ENCODE measurements at places on chromosomes 16 and 17.

- DNase-seq = no peak
Measured at GRCh38 chr16:50276801-50277555, 10.6 kb downstream of the ADCY7 start.

- no peak for DNase-seq
Measured at GRCh38 chr16:66091471-66091891, 275.0 kb upstream of the CDH5 start.

GRCh38 chr16:57666353-57667047 is 1.6 kb upstream of the ADGRG3 start:
- DNase-seq = no peak

GRCh38 chr17:62696726-62697490 is 69.4 kb downstream of the MRC2 start:
- no peak for DNase-seq

DNA sequence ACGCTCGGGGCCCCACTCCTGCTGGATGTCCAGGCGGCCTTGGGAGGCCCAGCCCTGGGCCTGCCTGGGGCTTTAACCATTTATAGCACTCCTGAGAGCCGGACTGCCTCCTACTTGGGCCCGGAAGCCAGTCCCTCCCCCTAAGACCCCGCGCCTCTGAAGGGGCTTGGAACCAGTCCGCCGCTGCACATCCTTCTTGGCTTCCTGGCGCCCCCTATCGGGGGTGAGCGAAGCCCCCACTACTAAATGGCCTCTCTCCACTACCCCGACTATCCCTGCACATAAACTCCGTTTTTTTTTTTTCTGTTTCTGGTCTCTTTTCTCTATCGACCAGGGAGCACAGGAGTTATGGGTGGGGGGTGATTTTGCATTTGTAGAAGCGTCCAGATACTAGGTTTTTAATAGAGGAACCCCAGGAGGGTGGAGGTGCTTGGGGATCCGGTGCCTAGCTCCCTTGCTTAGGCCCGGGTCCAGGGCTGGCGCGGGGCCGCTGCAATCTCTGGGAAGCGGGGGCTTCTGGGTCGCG is 633 bp upstream of the NOL3 start:
- DNase-seq = no peak
